NCI-H524 (cell line): ENCODE measurements at places on chromosomes 16 and 17.

DNA sequence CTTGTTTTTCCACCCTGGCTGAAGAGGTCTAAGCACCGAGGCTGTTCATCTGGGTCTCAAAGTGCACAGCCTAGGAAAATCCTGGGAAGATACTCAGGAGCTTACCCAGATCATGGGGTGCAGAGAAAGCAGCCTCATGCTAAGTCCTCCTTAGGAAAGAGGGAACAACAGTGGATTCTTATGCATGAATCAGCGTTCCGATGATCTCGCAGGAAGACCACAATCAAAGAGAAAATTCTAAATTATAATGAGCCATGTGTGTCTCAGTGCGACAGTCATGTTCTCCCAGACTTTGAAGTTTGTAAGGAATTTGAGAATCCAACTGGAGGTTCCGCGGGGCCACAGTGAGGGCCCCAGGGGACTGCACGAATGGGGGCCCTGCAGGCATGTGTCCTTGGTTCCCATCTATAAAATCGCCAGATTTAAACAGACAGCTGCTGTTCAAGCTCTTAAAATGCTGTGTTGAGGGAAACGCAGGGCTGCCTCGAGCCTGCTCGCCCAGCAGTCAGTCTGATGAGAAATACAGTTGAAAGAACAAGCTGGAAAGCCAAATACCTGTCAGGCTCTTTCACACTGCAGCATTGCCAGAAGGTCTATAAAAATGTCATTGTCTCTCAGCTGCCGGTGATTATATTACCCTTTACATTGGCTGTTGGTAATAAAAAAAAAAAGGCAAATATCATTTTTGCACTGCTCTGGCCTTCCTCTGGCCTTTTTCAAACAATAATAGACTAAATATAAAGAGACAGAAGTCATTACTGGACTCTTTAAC lies 152.1 kb downstream of the PMP22 start:
- DNase-seq = no peak

GRCh38 chr17:39730095-39730921 lies at the start of gene MIEN1:
Gene MIEN1 (minus strand): TSS chr17:39730532. CDS start chr17:39730495, 37 bp downstream.
- peak; percentile 81 for DNase-seq

DNA sequence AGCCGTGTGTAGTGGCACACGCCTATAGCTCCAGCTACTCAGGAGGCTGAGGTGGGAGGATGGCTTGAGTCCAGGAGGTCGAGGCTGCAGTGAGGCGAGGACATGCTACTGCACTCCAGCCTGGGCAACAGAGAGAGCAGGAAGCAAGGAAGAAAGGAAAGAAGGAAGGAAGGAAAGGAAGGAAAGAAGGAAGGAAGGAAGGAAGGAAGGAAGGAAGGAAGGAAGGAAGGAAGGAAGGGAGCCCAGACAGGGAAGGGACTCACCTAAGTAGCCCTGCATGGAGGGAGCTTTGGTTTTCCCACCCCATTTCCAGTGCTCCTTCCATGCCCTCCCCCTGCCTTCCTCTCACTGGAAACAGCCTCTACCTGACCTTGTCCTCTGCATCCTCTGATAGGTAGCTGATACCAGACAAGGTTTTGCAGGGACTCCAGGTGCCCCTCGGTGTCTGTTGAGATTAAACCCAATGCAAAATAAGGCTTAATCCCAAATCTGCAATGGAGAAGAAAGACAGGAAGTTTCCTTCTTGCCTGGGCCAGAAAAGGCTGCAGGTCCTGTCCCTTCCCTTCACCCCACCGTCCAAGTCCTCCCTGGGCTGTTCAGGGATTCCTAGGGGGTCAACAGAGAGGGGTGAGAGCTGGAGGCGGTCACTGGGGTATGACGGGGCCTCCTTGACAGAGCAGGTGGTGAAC lies 21.5 kb upstream of the CA4 start:
- DNase-seq = no peak

- no peak for DNase-seq
Observed at GRCh38 chr17:78448356-78448993, 70.0 kb downstream of the PGS1 start.

GRCh38 chr17:38538906-38539305 lies 66.8 kb downstream of the SRCIN1 start:
- no peak for DNase-seq

DNA sequence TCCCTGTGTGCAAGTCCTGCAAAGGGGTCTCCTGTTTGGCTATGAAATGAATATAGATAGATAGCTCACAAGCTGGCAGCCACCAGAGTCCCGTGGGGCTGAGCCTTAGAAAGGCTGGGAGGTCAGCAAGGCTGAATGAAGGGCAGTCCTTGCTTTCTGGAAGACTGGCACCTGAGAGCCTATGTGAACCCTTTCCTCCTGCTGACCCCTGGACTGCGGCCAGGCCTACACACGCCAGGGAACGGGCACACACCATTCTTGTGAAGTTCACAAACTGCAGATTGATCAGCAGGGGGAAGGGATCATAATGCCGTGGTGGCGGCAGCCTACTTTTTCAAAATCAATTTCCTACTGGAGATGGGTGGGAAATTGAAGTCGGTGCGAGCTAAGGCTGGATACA lies 985 bp upstream of the C17orf107 start:
- no peak for DNase-seq

- no peak for DNase-seq
Observed at GRCh38 chr17:59897090-59897489, 4.2 kb downstream of the RPS6KB1 start.

GRCh38 chr16:72500545-72500944 lies 328.6 kb upstream of the PMFBP1 start:
- peak; percentile 8 for DNase-seq

GRCh38 chr17:62625870-62626200 lies 1.6 kb upstream of the MRC2 start:
- DNase-seq = peak; percentile 45

GRCh38 chr17:15257258-15257788 lies 7.8 kb downstream of the PMP22 start:
- peak; percentile 73 for DNase-seq

- no peak for DNase-seq
Observed at GRCh38 chr17:42563143-42563509, 1.2 kb downstream of the COASY start.

DNA sequence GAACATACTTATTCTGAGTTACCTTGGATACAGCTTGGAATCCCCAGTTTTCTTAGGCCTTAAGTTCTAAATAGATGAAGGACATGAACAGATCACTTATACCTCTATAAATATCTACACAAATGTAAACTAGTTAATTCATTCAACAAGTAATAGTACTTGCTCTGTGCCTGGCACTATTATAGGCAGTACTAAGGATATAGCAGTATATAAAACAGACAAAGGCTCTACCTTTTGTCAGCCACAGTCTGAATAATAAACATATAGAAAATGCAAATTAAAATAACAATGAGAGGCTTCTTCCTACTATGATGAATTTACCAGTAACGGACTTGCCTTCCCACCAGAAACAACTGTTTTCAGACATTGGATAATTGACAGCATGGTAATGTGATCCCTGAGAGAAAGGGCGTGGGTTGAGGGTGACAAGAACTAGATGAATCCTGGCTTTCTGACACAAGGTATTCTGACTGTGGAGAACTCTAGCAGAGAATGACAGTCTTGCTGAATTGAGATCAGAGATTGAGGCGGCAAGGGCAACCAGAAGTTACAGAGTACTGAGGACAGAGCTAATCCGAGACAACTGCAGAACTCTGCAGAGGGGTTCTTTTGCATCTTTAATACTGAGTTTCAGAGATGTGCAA lies 170.5 kb downstream of the TANC2 start:
- no peak for DNase-seq
